ENCODE measurements at places on chromosomes 11 and 22. TPM values are rescaled to one million over a fixed set of nuclear protein-coding genes. Genes with fewer than 3 reads are reported as not detected.

DNA sequence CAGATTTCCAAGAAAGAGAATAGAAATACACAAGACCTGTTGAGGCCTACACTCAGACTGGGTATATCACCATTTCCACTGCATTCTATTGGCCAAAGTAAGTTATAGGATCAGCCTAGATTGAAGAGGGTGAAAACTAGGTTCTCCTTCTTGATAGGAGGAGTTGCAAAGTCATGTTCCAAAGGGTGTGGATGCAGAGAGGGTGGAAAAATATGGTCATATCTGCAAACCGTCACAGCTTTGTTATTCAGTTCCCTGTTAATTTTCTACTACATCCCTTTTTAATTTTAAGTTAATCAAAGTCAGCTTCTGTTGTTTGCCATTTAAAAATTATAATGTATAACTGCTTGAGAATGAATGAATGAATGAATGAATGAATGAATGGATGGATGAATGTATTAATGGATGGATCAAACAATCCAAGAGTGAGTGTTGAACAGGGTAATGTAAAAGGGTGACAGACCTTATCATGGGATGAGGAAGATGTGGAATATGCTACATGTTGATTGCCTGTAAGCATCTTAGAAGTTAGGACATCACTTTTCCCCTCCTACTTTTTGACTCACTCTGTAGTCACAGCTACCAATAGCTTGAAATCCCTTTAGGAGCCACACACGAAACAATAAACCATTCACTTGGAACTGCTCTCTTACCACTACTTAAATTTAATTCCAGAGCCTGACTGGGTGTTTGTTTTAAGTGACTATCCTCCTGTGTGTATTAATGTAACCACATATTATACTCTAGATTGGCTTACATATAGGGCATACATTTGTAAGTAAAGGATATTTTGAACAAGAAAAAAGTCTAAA lies 121.5 kb downstream of the CCDC34 start:
- no peak overlapping the region for H3K4me3 ChIP-seq
- H3K4me1 ChIP-seq, result no peaks in the 10 kb centered on the region
- no peaks in the 10 kb centered on the region for H3K36me3 ChIP-seq
- no peak for DNase-seq
- H3K27ac ChIP-seq, result no peak overlapping the region

Gene EFCAB6
- total RNA-seq, result 2.2 TPM

- H3K36me3 ChIP-seq, result no peaks in the 10 kb centered on the region
- no peak overlapping the region for H3K4me3 ChIP-seq
- no peaks in the 10 kb centered on the region for H3K27me3 ChIP-seq
- no peak for DNase-seq
- no peak overlapping the region for H3K27ac ChIP-seq
- H3K4me1 ChIP-seq, result no peaks in the 10 kb centered on the region
These were observed 104.5 kb upstream of the RAG2 start for GRCh38 chr11:36702330-36703054.

Gene TEX54
- total RNA-seq, result not detected

Gene ALG9
- 33.4 TPM for total RNA-seq

DNA sequence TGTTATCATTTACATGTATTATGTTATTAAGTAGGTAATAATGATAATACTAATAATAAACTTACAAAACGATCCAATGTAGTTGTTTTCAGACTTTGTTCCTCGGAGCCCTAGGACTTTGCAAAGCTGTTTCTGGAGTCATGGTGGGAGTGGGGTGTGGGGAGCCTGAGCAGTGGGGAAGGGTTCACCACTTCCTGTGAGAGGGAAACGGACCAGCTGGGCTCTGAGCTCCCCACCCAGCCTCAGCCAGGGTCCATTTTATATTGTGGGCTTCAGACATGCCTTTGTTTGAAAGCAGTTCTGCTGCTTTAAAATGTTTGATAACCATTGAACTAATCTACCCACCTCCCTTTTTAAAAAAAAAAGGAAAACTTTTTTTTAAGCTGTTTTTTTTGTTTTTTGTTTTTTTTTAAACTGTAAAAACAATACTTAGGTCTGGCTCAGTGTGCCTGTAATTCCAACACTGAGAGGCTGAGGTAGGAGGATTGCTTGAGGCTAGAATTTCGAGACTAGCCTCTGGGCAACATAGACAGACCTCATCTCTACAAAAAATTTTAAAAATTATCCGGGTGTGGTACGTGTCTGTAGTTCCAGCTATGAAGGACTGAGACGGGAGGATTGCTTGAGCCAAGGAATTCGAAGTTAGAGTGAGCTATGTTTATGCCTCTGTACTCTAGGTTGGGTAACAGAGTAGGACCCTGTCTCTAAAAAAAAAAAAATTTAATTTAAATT lies 7.0 kb downstream of the SERPING1 start:
- DNase-seq, result no peak
- peaks cover 2% of the 10 kb centered on the region for H3K4me1 ChIP-seq
- H3K4me3 ChIP-seq, result no peak overlapping the region
- H3K27me3 ChIP-seq, result no peaks in the 10 kb centered on the region
- H3K36me3 ChIP-seq, result peaks cover 46% of the 10 kb centered on the region
- H3K27ac ChIP-seq, result no peak overlapping the region

GRCh38 chr11:77287615-77288273 lies 13.7 kb downstream of the GDPD4 start:
- no peaks in the 10 kb centered on the region for H3K36me3 ChIP-seq
- DNase-seq, result no peak
- H3K4me3 ChIP-seq, result no peak overlapping the region

GRCh38 chr11:95972060-95972459 lies 48.2 kb upstream of the MTMR2 start:
- H3K36me3 ChIP-seq, result no peaks in the 10 kb centered on the region
- H3K27ac ChIP-seq, result no peak overlapping the region
- no peaks in the 10 kb centered on the region for H3K27me3 ChIP-seq
- H3K4me3 ChIP-seq, result no peak overlapping the region

GRCh38 chr22:48337957-48338792 lies 1489.5 kb downstream of the BRD1 start:
- DNase-seq, result no peak
- H3K36me3 ChIP-seq, result no peaks in the 10 kb centered on the region
- no peak overlapping the region for H3K4me3 ChIP-seq
- no peaks in the 10 kb centered on the region for H3K4me1 ChIP-seq
- no peak overlapping the region for H3K27ac ChIP-seq
- H3K27me3 ChIP-seq, result no peaks in the 10 kb centered on the region

All from thoracic aorta (tissue), 2 donors.